H9 (cell line): ENCODE measurements at places on chromosomes 6 and 20.

DNA sequence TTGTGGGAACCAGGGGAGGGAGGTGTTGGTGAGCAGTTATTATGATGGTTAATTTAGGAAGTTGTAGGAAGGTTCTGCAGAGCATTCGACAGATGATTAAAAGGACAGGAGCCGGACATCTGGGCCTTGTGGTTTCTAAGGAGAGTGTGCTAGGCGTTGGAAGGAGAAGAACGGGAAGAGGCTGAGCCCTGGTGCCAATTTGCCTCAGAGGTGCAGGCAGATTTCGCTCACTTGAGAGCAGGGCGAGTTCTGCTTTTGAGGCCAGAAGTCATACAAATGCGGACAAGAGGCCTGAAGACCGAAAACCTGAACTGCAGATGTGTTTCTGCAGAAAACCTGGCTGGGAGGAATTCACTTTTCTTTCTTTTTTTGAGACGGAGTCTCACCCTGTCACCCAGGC is 30.5 kb upstream of the RPS6KA2 start:
- no peak for DNase-seq

DNA sequence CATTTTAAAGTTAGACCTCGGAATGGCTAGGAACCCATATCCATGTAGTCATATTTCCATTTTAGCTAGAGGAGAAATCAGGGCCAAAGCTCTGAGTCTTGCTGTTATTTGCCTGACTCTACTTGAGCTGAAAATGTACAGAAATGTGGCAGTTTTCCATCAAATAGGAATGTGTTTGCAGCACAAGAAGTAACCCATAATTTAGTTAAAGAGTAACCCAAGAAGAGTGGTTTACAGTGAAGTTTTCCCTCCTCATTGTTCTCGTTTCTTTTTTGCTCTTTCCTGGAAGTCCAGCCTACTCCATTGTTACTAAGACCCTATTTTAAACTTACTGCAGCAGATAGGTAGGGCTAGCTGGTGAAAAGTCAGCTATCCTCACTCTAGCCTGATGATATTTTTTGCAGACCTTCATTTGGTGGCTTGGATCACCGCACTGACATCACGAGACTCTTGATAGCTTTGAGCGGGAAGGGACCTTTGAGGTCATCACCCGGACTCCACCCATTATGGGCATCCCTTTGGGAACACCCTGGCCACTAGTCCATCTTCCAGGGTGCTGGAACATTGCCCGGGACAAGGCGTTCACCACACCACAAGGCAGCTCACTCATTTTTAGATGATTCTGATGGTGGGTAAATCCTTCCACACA is 28.0 kb upstream of the ADGRF5 start:
- DNase-seq: no peak

GRCh38 chr6:168206186-168206585 is 113.4 kb downstream of the DACT2 start:
- DNase-seq: no peak

DNA sequence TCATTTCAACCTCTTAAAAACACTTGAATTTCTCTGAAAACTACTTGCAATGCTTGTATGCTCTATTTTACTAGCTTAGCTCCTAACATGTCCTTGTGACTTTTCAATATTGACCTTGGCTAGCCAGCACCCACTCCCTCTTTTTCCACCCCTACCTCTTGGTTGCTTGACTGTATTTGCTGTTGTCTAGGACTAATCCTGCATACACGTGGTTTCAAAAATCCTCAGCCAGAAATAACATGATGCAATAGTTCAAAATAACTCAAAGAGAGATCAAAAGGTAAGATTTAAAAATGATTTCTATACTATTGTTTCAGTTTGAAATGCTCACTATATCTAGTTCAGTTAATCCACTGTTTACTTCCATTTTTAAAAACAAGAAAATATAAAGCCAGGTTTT is 102.3 kb upstream of the TBX18 start:
- DNase-seq: no peak

GRCh38 chr6:120302041-120302440 is 952.5 kb upstream of the MAN1A1 start:
- no peak for DNase-seq

DNA sequence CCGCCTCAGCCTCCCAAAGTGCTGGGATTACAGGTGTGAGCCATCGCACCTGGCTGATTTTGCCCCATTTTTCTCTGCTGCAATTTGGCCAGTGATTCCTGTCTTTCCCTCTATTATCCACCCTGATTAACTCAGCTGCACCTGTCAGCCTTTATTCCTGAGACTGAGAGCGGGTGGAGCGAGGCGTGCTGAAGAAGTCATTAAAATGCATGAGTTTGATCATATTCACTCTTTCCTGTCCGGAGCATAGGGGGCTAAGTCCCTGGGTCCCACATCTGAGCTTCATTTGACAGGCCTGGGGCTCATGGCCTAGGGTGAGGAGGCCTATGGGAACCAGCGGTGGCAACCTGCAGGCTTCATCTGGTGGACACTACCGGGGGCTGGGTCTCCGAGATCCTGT is 25.7 kb upstream of the CTNNBL1 start:
- no peak for DNase-seq
